ENCODE measurements at places on chromosomes 3 and 15.

DNA sequence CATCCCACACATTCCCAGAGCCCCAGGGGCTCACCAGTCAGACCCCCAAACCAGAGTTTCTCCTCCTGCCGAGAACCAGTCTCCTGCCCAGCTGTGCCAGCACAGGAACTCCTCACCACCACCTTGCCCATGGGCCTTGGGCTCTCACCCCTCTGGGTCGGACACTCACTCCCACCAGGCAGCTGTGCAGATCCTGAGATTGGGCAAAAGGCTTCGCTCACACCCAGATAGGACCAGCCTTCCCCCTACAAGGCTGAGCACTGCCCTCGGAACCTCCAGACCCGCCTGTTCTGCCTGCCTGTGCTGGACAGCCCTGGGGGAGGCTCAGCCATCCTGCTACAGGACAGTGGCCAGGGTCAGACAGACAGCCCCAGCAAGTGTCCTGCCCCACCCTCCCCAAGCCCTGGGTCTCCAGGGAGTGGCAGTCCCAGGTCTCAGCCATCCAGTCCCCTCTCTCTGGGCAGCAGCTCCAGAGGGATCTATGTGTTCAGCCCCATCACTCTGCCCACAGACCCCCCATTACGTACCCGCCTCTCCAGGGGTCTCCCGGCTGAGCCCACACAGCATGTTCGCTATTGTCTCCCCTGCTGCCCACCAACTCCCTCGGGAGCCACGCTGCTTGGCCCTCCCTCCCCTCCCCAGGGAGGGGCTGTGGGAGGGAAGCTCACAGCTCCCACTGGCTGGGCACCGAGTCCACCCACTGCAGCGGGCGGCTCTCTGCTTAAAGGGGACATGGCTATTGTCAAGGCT lies at the start of gene GRIP2:
GRIP2 (minus strand) TSS at position 601 of the 750 bp plus-strand sequence; CDS start at position 567, 34 bp downstream.
- no peak for DNase-seq

DNA sequence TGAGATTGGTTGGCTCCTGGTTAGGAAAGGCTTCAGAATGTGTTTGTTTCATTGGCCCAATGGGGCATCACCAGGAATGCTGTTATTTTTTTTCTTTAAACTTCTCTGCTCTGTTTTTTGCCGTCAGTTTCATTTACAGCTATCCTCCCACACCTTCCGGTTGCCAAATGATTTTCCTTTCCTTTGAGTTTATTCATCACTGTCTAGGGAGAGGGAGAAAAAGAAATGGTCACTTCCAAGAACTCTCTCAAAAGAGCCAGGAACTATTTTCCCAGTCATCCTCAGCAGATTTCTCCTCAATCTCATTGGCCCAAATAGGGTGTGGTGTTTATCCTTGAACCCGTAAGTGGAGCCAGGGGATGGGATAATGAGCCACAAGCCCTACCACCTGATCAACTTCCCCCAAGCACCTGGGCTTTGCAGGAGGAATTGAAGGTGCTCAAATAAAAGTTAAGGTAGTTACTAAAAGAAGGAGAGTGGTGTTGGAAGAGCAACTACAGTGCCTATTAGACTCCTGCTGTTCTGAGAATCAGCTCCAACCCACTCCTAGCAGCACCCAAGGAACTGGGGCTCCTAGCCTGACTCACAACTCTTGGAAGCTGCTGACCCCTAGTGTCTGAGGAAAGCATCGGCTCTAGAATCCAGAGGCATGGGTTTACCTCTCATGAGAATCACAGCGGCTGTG lies 183.8 kb upstream of the IL12A start:
- DNase-seq: no peak

DNA sequence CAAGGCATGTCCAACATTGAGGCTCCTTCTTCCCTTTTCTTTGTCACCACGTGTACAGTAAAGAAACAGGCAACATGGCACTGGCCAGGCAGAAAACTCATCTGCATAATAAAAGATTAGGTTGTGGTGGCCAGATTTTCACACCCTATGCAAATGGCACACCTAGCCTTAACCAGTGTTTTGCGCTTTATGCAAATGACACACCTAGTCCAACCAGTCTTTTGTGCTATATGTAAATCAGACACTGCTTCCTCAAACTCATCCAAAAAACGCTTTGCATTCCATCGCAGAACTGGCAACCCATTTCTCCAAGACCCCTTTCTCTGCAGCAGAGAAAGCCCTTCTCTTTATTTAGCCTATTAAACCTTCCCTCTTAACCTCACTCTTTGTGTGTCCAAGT lies 109.1 kb downstream of the ZNF385D start:
- DNase-seq: no peak

DNA sequence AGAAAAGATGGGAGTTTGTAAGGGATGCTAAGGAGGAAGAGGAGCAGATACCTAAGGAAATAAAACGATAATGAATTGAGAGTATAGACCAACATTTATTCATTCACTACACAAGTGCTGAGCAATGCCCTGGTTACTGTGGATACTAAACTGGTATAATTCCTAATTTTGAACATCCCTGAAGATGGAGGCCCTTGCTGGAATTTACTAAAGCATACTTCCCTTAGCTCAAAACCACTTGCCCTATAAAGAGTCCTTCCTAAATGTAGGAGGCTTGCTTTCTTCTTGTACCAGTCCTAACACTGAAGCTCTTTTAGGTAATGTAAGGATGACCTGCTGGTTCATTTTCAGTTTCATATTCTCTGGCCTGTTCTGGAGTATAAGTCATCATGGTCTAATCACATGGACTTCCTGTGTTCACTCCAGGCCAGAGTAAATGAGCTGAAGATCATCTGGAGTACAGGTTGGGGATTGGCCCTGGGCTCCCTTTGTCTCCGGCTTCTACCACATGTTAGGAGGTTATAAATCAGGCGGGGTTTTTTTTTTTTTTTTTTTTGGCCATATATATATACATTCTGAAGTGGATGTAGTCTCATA lies 40.1 kb upstream of the MTMR10 start:
- no peak for DNase-seq

GRCh38 chr3:55615694-55616295 lies 128.7 kb upstream of the WNT5A start:
- no peak for DNase-seq

DNA sequence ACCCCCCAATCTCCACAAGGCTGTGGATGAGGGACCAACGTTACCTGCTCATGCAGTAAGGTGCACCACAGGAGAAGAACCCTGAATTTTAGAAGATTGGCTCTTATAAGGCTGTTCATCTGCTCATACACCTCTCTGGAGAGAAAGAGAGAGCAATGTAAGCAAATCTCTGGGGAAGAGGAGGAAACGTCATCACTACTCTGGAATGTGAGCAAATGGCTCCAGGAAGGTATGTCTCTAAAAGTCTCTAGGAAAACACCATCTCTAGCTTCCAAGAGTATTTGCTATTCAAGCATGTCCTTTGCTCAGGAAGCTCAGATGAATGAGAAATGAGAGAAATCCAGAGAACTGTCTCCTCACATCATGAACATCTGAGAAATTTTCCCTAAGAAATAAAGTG lies 235.4 kb downstream of the TBL1XR1 start:
- no peak for DNase-seq

DNA sequence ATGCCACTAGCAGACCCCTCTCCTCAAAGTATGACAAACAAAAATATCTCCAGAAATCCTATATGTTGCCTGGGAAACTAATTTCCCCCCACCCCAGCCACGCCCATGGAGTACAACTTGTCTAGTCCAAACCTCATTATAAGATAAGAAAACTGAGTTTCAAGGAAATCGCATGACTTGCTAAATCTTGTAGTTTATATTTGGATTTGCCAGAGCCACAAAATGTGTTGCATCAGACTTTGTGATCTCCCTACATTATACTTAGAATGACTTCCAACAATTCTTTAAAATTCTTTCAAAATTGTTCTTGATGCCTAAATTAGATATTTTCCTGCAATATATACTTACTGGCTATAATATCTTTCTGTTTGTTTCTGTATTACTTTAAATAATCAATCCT lies 1034.4 kb downstream of the IGSF11 start:
- DNase-seq: no peak

DNA sequence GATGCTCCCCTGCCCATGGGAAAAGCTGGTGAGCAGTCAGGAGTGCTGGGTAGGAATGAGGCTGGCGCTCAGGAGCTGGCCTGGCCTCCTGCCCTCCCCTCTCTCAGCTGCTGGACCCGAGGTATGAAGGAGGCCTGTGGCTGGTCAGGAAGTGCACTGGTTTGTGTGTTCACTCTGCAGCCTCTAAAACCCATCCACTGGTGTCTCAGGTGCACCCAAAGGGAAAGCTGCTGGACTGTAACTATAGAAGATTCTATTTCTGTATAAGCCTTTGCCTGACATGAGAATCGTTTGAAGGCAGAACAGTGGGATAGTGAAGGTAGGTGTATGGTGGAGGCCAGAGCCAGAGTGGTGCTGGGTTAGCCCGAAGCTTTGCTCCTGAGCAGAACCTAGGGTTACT lies 5.7 kb upstream of the CPNE9 start:
- no peak for DNase-seq

DNA sequence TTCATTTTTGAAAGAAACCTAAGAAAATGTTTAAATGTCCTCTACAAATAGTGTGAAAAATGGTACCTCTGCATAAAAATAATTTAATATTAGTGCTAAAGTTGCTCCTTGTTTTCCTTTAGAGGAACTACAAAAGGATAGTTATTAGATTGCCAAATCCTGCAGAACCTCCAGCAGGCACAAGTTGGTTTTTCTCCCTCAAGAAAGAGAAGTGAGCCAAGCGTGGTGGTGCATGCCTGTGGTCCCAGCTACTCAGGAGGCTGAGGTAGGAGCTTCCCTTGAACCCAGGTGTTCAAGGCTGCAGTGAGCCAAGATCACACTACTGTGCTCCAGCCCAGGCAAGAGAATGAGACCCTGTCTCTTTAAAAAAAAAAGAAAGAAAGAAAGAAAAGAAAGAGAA lies 85.1 kb upstream of the TSEN2 start:
- DNase-seq: no peak

- DNase-seq: no peak
Measured at GRCh38 chr3:123311201-123311600, 109.5 kb downstream of the SEC22A start.

DNA sequence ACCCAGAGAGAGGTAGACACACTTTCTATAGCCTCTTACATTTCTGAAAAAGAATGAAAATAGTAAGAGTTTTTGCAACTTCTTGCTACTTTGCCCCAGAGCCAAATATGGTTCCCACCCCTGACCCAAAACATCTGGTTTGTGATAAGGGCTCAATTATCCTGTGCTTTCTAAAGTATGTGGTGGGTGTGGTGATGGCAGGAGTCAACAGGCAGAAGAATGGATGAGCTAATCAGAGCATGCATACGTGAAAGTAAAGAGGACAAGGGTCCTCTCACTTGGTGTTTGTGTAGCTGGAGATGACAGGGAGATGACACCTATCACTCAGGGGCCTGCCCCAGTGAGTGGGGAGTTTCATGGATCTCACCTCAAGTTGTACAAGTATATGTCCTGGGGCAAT lies 19.1 kb downstream of the KBTBD8 start:
- DNase-seq: no peak

- DNase-seq: no peak
Measured at GRCh38 chr3:123854905-123855304, 29.2 kb downstream of the MYLK start.

DNA sequence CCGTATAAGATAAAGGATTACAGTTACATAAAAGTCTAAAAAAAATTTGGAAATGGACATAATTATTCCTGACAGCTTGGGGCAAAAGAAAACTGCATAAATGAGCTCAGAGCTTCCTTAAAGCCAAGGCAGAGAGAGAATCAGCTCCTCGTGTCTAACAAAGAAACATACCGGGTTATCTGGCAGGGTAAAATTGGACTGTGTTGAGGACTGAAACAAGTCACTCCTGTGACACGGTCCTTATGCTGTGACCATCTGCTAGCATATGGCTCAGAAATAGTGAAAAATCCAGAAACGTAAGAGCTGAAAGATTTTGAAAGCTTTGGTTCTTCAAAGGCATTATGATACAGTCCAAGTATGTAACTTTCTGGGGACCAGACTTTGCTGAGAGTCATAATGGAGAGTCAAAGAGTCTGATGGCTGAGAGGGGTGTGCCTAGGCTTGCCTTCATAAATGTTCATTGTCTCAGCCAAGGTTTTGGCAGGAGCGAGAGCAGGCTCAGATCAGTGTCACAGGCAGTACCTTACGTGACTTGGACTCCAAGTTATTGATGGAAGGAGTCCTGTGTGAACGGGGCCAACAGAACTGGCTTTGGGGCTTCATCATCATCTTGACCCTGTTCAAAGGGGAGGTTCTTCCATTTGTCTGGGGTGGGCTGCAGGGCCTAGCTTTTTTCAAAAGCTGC lies 12.5 kb downstream of the MAP6D1 start:
- no peak for DNase-seq

- no peak for DNase-seq
Measured at GRCh38 chr15:31197497-31198414, 96.2 kb upstream of the TRPM1 start.

DNA sequence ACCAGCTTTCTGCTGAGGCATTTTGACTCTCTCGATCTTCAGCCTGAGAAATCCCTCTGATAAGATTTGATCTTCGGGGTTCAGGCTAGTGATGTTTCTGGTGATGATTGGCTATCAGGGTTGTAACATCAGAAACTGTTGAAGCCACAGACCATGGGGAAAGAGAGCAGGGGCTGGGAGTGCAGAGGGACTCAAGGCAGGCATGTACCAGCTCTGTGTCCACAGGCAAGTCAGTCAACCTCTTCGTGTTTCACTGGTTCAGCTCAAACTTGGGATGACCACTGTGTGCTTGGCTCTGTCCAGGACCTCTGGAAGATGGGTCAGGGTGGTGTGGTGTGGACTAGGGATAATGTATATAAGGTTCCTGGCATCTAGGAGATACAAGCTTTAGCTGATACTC lies 116.5 kb downstream of the EEFSEC start:
- DNase-seq: no peak

GRCh38 chr15:64782751-64783150 lies 7.4 kb upstream of the RBPMS2 start:
- no peak for DNase-seq

Data from activated naive CD8-positive, alpha-beta T cell treated with anti-CD3 and anti-CD28 coated beads, Interleukin-2, amount 50 U/mL, for 16 hours (primary cell).